ENCODE measurements at places on chromosomes 12 and 14.

GRCh38 chr12:1977588-1977987, 26.7 kb downstream of the DCP1B start:
- DNase-seq, result no peak

- DNase-seq, result peak; percentile 66
These were observed 536.3 kb upstream of the CCDC196 start for GRCh38 chr14:65949711-65950516.

GRCh38 chr12:24798335-24798734, 150.6 kb downstream of the BCAT1 start:
- DNase-seq, result no peak

DNA sequence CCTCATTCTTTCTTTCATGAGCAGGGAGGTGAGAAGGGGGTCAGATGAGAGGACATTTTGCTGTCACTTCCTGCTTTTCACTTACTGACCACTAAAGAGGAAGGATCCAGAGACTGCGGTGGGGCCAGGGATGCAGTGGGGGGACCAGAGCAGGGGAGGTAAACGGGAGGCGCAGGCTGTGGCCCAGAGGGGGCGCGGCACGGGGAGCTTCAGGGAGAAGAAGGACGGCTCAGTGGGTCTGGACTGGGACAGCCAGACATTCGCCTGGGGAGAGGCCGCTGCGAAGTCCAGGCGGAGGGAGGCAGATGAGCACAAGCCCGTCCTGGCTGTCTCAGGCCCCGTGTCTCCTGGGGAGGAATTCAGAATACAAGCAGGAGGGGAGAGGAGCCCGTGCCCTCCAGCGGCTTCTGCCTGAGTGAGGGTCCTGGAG, 41.2 kb downstream of the SLC6A12 start:
- no peak for DNase-seq

DNA sequence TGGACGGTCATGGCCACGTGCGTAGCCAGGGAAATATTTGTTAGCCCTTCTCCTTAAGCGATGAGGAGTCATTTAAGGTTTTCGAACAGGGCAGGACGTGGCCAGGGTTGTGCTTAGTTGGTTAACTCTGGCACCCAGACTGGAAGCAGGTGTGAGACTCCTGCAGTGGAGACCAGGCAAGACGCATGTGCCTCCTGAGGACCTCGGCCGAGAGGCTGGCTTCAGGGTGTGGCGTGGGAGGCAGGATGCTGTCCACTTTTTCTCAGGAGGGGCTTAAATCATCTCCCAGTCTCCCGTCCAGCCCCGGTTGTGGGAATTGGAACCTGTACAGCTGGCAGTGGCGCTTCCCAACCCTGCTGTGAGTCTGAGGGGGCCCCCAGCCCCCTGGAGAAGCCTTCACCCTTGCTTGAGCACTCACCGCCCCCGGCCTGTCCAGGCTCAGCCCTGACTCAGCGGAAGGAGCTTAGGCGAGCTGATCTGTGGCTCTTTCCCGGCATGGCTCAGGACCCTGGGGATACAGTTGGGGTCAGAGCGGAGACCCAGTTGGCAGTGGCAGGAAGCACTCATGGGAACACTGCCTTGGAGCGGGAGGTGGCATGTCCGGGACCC, 46.3 kb upstream of the TSPAN9 start:
- no peak for DNase-seq

GRCh38 chr12:89345830-89346740, 6.2 kb downstream of the DUSP6 start:
- peak; percentile 54 for DNase-seq

GRCh38 chr12:87509237-87509820, 519.9 kb downstream of the C12orf50 start:
- DNase-seq, result peak; percentile 41

- no peak for DNase-seq
These were observed 96.0 kb upstream of the MAX start for GRCh38 chr14:65198346-65198745.

GRCh38 chr12:88362439-88362838, 217.8 kb downstream of the KITLG start:
- DNase-seq, result no peak

DNA sequence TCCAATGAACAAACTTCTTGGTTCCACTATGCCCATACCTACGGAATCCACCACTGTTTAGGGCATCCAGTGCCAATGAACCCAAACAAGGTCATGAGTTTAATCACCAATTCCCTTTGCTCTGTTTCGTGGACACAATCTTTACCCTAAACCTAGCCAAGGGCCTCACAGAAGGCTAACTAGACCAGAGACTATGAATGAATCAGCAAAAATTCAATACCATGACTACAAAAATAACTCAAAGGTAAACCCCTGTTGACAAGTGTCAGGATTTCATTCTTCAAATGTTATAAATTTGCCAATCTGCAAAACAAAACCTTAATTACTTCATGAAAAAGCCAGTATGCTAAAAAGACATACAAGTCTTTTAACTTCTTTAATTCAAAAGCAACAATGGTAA, 96.7 kb downstream of the CEP128 start:
- DNase-seq, result no peak

DNA sequence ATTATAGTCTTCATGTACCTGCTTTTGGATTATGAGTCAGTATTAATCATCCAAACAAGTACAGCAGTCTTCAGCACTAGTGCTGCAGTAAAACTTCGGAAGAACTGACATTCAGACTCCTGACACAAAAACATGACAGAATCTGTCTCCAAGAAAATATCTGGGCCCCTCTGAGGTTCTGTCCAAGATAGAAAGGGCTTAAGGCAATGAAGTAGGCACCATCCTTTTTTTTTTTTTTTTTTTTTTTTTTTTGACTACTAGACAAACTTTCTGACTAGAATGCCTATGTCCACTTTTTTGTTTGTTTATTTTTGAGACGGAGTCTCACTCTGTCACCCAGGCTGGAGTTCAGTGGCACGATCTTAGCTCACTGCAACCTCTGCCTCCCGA, 112.5 kb downstream of the MED13L start:
- DNase-seq, result peak; percentile 68

DNA sequence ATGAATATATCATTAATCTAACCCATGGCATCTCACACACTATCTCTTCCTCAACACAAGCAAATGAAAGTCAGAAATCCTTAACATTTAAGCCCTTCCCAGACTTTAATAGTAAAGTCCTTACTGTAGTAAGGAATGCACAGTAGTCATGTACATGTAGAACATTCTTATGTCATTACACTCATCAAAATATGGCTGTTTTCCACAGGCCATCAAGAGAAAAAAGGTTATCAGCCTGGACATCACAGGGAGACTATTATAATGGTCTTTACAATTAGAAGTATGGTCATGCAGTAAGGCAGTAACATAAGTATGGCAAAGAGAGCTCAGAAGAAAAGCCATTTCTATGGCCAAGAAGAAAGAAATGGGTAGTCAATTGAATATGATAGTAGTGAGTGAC, 121.2 kb downstream of the SLC6A15 start:
- no peak for DNase-seq

GRCh38 chr12:132282950-132283771, 46.2 kb downstream of the GALNT9 start:
- DNase-seq, result peak; percentile 23

DNA sequence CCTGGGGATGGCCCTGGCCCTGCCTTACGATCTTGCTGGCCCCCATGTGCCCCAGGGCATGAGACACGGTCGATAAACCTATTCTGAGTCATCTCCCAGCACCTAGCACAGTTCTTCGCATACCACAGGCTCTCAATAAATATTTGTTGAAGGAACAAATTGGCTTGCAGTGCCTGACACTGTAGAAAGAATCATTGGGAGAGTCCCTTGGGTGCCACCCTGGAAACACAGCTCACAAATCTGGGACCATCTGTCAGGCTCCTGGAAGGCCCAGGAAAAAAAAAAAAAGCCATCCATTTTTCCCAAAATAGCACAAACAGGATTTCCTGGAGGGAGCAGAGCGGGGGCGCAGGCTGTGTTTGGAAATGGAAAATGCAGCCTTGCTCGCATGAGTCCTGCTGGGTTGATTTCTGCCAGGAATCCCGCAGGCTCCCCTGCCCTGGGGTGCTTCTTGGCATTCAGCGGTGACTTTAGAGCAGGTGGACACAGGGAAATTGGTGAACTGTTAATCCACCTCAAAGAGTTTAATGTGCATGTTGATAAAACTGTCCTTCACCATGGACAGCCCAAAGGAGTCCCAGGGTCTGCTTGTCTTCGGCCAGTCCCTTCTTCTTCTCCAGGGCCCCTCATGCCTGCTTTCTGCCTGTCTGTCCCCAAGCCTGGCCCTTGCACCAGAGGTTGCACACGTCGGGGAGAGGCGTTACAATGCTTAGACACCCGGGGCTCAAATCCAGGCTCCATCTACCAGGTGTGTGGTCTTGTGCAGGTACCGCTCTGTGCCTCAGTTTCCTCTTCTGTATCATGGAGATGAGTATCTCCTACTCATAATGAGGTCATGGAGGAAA, 106.1 kb upstream of the RFLNA start:
- peak; percentile 12 for DNase-seq

DNA sequence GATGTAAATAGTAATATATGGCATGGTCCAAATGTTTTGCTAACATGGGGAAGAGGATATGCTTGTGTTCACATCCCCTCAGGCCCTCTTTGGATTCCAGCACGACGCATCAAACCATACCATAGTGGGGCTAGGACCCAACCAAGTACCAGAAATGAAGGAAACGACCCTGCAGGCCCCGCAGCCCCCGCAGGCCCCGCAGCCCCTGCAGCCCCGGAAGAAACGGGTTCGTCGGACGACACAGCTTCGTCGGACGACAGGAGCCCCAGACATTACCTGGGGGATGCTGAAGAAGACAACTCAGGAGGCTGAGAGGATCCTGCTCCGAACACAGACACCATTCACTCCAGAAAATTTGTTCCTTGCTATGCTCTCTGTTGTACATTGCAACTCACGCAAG, 119.9 kb downstream of the PPHLN1 start:
- no peak for DNase-seq

- no peak for DNase-seq
These were observed 170.0 kb downstream of the ZFP36L1 start for GRCh38 chr14:68622856-68623255.

GRCh38 chr12:12047682-12048081, 23.1 kb upstream of the BCL2L14 start:
- no peak for DNase-seq

DNA sequence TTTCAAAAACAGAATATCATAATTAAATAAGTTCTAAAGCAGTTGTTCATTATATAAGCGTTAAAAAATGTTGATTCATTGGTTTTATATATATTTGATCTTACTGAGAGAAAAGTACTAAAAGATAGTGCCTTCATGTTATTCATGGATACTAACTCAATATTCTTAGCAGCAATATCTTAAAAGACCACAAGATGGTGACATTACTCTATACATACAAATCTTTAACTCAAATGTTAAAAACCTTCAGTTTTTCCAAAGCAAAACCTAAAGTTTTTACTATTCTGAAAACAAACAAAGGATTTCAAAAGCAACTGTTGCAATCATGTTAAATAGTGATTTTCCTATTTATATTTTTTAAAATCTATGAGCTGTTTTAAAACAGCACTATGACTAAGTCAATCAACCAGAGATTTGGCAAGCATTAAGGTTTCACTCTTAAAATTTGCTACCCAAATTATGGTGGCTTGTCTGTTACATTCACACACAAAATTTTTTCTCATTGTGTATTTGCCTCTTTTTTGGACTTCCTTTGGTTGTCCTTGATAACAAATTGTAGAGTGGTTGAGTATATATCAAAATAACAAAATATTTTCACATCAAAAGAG, 50.1 kb upstream of the RERGL start:
- DNase-seq, result peak; percentile 57

DNA sequence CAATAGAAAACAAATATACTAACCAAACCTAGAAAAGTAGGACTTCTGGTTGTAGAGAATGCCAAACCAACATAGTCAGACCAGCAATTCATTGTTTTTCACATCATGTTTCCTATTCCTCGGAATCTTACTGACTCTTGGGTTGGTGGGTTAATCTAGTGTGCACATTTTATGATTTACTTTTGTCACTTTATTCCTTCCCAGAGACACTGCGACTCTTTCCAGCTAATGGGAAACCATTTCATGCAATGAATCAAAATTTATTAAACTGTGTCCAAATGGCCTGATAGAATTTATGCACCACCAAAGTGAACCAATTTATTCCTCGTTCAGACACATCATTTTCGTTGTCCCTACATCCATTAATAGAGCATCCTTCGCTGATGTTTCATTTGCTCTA, 464.9 kb downstream of the RPS29 start:
- no peak for DNase-seq

DNA sequence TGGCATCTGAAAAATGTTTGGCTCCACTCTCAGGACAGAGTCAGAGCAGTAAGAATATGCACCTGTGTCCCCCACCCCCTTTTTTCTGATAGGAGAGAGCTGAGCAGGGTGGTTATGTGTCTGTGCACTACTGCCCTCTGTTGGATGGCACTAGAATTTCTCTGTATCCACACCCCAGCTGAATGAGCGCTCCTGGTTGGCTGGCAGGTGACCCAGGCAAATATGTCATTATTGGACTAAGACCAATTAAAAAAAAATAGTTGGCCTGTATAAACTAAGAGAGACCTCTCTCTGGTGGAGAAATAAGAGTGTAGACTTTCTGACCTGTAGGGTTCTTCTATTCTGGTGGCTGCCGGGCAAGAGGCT, 107.0 kb downstream of the PTCSC3 start:
- DNase-seq, result peak; percentile 58

DNA sequence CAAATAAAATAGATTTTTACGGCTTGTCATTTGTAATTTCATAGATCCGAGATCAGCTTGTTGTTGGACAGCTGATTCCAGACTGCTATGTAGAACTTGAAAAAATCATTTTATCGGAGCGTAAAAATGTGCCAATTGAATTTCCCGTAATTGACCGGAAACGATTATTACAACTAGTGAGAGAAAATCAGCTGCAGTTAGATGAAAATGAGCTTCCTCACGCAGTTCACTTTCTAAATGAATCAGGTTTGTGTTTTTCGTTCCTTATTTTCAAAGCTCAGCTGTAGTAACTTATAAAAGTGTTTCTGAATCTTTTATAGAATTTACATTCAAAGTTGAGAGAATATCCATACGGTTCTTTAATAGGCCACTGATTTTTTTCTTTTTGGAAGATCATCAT, 89.1 kb downstream of the LRRK2 start:
- no peak for DNase-seq

- peak; percentile 76 for DNase-seq
These were observed 65.0 kb downstream of the SETD3 start for GRCh38 chr14:99415496-99416281.

GRCh38 chr12:2261708-2262107, 208.9 kb downstream of the CACNA1C start:
- DNase-seq, result no peak

GRCh38 chr12:95532851-95533250, 18.4 kb downstream of the USP44 start:
- DNase-seq, result peak; percentile 23

GRCh38 chr12:120264086-120264903, 1.2 kb downstream of the PXN start:
- peak; percentile 19 for DNase-seq

Data from LoVo (cell line).